D721Med (cell line): ENCODE measurements at places on chromosomes 13 and 19.
A peak's percentile ranks its signal among the peaks of the same experiment; 100 is the strongest.

- no peak for DNase-seq
Observed at GRCh38 chr19:1646149-1646548, 6.3 kb downstream of the TCF3 start.

- no peak for DNase-seq
Observed at GRCh38 chr13:79427883-79428282, 21.8 kb upstream of the RBM26 start.

DNA sequence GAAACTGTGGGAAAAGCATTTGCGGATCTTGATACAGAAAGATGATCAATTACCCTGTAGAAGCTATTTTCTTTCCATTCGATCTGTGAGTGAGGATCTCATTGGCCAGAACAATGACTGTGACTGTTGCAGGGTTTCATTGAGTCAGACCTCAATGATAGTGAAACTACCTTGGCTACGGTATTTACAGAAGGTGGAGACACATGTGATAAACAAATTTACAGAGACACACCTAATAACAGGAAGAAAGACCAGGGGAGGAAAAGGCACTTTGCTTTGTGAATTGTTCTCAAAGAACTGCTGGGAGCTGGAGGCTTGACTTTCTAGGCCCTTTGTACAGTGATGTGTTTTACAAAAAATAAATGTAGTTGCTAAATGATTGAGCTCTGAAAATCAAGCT, 19.9 kb upstream of the ARGLU1 start:
- DNase-seq, result no peak

GRCh38 chr13:99577934-99578917, 77.0 kb downstream of the TM9SF2 start:
- no peak for DNase-seq

GRCh38 chr13:91264484-91264883, 83.0 kb upstream of the MIR17HG start:
- DNase-seq, result no peak

- DNase-seq, result no peak
Observed at GRCh38 chr19:16002406-16003384, 53.9 kb downstream of the OR10H4 start.

DNA sequence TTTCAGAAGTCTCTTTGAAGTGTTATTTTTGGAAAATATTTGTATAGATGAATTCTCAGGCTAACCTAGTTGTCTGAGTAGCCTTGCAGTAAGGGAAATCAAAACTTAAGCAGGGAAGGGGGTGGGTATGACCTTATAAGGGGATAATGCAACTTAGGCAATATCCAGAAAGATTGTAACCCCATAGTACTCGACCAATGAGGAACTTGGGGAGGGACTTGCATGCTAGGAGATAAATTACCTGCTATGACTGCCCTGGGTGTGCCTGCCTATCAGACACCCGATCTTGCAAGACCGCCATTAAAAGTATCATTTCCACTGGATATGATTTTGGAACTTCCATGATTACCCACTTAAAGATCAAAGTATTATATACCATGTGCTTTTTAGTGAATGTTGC, 23.0 kb upstream of the RFXAP start:
- no peak for DNase-seq

DNA sequence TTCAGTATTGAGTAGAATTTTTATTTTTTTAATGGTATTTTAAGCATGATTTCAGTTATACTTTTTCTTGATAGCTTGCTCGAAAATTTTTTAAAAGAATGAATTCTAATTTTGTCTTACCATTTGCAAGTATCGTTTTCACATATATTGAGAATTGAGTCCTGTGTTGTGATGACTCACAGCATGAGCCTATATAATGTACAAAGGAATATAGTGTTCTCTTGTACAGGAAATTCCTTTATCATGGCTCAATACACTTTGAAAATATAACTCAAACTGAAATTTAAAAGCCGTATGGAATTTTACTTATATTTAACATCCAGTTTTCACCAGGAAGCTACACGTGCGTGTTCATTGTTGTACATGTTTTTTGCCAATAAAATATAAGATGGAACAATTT, 161.1 kb upstream of the TMTC4 start:
- DNase-seq, result no peak

- DNase-seq, result no peak
Observed at GRCh38 chr19:41175801-41176777, 16.9 kb upstream of the CYP2S1 start.

DNA sequence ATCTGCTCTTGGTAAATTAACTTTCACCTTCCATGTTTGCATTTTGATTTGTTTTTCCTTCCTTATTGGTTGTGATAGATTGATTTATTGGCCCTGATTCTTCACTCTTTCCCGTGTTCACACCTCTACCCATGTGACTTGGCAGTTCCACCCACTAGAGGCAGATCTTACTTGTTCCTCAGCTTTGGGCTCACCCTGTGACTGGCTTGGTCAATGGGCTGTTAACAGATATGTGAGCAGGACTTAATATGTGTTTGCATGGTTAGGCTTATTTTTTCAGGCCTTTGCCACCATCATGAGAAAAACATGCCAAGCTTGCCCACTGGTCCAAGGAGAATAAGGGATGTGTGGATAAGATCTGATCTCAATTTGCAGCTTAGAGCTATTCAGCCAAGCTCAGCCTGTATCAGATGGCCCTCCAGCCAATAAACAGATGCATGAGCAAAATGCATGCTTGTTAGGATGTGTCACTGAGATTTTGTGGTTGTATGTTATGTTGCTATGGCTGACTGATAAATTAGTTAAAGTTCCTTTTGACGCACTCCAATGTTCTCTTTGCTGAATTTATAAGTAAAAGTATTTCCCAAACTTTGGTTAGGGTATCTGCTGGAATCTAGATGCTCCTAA, 48.0 kb downstream of the RGCC start:
- no peak for DNase-seq

DNA sequence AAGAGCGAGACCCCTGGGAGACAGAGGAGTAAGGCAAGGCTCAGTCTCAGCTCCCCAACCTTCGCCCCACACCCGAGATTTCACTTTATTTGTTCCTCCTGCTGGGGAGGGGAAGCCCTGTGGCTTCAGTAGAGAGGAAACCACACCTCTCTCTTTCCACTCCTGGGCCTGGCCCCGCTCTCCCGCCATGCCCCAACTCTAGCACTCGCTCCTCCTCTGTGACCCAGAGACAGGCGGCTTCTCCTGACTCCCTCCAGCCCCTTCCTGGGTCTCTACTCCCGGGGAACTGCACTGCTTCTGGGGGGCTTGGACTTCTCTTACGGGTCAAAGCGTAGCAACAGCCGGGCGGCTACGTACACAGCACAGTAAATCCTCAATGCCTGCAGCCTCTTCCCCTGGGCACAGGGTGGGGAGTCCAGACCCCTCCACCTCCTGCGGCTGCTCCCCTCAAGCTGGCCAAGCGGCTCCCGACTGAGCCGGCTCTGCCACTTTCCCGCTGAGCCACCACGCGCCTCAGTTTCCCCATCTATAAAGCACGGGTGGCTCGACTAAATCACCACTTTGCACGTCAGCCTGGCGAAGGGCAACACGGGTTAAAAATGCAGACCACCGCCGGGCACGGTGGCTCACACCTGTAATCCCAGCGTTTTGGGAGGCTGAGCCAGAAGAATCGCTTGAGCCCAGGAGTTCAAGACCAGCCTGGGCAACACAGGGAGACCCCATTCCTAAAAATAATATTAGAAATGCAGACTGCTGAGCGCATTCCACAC, 1.4 kb downstream of the RNF126 start:
- no peak for DNase-seq

DNA sequence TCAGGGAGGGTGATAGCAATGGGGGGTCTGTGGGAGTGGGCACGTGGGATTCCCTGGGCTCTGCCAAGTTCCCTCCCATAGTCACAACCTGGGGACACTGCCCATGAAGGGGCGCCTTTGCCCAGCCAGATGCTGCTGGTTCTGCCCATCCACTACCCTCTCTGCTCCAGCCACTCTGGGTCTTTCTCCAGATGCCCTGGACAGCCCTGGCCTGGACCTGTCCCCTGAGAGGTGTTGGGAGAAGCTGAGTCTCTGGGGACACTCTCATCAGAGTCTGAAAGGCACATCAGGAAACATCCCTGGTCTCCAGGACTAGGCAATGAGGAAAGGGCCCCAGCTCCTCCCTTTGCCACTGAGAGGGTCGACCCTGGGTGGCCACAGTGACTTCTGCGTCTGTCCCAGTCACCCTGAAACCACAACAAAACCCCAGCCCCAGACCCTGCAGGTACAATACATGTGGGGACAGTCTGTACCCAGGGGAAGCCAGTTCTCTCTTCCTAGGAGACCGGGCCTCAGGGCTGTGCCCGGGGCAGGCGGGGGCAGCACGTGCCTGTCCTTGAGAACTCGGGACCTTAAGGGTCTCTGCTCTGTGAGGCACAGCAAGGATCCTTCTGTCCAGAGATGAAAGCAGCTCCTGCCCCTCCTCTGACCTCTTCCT, 9.3 kb upstream of the CEACAM7 start:
- DNase-seq, result no peak

GRCh38 chr13:93268327-93269028, 41.9 kb downstream of the GPC6 start:
- no peak for DNase-seq

DNA sequence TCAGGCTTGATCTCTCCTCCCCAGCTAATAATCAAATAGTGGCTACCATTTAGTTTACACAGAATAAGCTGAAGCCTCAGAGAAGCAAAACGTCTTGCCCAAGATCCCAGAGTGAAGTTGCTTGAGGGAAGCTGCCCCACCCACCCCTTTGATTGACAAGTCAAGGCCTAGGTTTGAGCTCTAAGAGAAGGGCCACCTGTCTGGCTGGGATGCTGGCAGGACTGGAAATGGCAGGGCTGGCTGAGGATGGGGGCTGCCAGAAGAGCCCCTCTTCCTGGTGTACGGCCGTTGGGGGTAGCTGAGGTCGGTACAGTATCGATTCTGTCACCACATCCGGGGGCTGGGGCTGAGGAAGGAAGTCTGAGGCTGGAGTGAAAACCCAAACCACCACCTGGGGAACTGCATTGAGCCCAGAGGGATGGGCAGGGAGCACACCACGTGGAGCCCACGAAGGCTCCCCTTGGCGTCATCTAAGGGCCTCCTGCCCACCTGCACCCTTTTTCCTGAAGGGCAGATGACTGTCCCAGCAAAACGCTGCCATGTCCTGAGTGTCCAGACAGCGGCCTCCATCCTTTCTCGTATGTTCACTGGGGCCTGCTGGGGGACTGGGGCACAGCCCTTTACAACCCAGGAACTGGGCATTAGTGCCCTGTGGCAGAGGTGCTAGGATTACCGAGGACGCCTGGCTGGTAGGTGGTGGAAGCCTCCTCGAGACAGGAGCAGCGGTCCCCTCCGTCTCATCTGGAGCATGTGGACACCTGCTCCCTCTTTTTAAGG, 1.4 kb upstream of the PRKD2 start:
- no peak for DNase-seq

- DNase-seq, result no peak
Observed at GRCh38 chr19:15244106-15244803, 12.0 kb upstream of the EPHX3 start.

DNA sequence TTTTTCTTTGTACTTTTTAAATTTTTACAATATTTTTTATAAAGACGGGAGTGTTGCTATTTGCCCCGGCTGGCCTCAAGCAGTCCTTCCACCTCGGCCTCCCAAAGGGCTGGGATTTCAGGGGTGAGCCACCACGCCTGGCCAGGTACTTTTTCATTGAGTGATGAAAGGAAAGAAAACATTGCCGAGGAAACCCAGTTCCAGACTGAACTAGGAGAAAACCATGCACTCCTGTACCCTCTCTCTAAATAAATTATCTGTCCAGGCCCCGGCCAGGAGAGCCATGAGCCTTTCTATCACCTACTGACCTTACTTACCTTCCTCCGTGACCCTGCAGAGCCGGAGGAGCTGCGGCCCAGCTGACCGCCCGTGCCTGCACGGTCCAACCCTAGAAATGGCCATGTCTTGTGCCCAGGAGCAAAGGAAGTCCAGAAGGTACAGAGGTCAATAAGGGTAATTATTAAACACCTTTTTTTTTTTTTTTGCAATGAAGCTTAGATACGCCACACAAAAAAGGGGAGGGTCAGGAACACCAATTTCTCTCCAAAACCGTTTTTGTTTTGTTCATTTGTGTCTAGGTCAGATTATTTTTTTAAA, at the start of gene SLC7A9:
TSS of gene SLC7A9 (minus strand) at position 399 of the 597 bp plus-strand sequence. CDS start 1,233 bp downstream, outside the sequence.
- DNase-seq, result no peak

- DNase-seq, result no peak
Observed at GRCh38 chr13:86906127-86906874, 764.9 kb upstream of the SLITRK5 start.

GRCh38 chr19:46731584-46731983, 14.3 kb upstream of the FKRP start:
- no peak for DNase-seq

GRCh38 chr13:38899571-38899970, 91.1 kb downstream of the STOML3 start:
- DNase-seq, result peak; percentile 33

- no peak for DNase-seq
Observed at GRCh38 chr19:41434450-41434849, 5.3 kb downstream of the DMAC2 start.

DNA sequence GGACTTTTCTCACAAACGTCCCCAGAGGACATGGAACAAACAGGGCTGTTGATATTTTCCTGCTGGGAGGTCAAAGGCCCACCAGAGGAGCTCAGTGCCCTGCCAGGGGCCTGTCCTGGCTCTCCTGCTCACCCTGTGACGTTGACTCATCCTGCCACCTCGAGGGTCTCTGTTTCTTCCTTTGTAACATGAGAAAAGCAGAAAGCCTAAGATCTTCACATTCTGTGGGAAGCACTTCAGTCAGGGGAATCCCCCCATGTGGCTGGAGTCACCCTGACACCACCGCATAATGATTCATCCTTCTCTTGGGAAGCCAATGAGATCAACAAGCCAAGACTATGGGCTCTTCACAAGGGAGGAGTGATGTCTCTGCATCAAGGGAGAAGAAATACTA, 147.9 kb downstream of the KATNAL1 start:
- no peak for DNase-seq

- no peak for DNase-seq
Observed at GRCh38 chr13:30305456-30305970, 1.8 kb downstream of the KATNAL1 start.

- DNase-seq, result no peak
Observed at GRCh38 chr13:42865768-42866102, 84.4 kb downstream of the FAM216B start.

DNA sequence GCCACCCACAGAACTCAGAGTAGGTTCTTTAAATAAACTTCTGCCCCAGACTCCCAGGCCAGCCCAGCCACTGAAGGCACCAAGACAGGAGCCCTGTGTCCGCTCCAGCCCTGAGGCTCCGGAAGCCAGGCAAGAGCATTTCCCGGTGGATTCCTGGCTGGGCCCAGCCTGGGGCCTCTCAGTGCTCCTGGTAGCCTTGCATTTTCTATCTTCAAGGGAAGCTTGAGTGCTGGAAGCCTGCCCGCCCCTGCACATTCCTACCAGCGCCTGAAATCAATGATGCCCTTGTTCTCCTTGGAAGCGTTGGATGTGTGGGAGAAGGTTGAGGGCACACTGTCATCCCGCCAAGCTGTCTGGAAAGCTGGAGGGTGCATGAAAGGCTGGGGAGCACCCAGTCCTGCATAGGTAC, 70.3 kb downstream of the ALOX5AP start:
- no peak for DNase-seq

DNA sequence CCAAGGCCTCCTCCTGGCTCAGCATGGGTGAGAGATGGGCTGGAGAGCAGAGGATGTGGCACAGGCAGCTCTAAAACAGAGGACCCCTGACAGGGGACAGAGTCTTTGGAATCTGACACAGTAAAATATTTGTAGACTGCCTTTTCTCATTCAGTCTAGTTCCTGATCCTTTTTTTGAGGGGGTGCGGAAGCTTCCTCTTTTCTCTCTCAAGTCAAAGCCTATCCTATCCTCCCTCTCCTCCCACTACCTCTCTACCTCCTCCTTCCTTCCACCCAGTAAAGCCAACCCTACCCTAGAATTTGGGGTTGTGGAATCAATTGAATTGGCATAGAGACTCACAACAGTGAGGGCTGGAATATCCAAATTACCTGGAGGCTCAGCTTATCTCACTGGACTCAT, 82.0 kb downstream of the TEX26 start:
- no peak for DNase-seq
